Skeletal muscle cell (primary cell): ENCODE measurements at places on chromosomes 7 and 10.

- no peak for DNase-seq
These were observed 52.4 kb downstream of the NPTX2 start for GRCh38 chr7:98669329-98670000.

DNA sequence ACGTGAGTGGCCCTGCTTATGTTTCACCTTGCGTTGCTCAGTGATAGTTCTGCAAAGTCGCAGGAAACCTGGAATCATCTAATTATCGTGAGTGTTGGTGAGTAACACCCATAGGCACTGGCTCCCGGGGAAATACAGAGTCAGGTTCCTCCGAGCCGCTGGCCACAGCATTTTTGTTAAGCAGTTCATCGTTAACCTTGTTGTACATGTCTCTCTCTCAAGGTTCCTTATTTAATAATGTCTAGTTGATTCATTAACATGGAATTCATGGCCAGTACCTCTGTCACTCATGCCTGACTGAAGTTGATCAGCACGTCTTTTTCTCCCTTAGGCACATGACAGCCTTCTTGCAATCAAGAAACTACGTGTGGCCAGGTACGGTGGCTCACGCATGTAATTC, 3.1 kb upstream of the ZFAND2A start:
- DNase-seq, result no peak

DNA sequence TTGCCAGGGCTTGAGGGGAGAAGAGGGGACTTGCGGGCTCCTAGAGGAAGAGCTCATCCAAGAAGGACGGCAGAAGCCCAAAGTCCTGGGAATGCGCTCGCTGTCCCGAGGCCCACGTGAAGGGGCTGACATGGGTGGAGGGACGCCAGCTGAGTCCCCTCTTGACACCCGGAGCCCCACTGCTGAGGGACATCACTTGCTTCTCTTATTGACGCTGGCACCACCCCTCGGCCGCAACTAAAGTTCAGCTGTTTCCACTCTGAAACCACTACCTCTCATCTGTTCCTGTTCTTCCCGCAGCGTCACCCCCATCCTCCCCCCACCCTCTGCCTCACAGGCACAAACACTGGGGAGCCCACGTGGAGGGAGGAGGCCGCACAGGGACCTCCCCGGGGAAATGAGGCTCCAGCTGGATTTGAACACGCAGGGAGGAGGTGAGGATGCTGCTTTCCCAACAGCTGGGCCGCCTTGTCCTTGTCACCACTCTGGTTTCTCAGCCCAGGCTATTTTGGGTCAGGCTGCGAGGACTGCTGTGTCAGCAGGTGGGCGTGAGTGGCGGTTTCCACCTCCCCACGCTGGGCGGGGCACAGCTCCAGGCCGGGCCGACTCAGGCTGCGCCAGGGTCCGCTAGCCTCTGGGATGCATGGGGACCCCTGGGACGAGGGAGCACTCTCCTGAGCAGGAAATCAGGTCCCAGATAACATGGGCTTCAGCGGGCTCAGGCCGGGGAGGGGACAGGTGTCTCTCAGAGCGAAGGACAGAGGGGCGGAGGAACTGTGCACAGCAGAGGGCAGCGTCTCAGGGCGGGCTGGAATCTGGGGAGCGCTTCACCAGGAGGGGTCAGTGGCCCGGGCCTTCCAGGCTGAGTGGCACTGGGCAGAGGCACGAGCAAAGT, 156.3 kb downstream of the ZNF248 start:
- DNase-seq, result no peak

- no peak for DNase-seq
These were observed 2.3 kb upstream of the NRP1 start for GRCh38 chr10:33336582-33337325.

GRCh38 chr7:131482800-131483199, 73.6 kb downstream of the PODXL start:
- no peak for DNase-seq

GRCh38 chr7:137094-137891, 55.1 kb upstream of the FAM20C start:
- no peak for DNase-seq

DNA sequence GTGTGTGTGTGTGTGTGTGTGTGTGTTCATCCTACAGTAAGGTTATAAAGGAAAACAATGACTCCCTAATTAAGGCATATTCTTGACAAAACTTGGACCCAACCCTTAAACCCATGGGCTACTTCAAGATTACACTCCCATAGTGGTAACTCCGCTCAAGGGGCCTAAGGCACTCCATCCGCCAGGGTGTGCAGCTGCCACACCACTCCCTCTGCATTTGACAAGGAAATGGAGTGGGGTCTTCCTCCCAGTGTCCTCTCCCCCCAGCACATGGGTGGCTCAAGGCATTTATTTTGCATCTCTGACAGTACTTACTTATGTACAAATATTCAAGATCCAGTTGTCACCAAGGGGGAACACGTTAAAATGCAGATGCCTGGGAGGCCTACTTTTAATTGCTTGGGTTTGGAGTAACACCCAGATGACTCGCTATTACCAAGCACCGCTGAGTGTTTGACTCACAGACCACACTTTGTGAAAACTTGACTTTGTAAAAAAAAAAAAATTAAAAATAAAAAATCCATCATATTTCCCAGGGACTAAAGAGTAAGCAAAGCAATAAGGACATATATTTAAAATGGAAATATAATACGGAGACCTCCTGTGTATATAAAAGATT, 53.0 kb upstream of the AGR3 start:
- DNase-seq, result no peak

GRCh38 chr10:47190301-47190700, 109.7 kb upstream of the GDF10 start:
- no peak for DNase-seq
